Right cardiac atrium (tissue), 5 donors: ENCODE measurements at places on chromosomes 5 and 9. TPM values are rescaled to one million over a fixed set of nuclear protein-coding genes. Genes with fewer than 3 reads are reported as not detected.

- no peak for DNase-seq
Measured at GRCh38 chr5:6000867-6001266, 377.5 kb downstream of the MED10 start.

GRCh38 chr9:84997472-84997871 lies 327.9 kb downstream of the NTRK2 start:
- no peak for DNase-seq

DNA sequence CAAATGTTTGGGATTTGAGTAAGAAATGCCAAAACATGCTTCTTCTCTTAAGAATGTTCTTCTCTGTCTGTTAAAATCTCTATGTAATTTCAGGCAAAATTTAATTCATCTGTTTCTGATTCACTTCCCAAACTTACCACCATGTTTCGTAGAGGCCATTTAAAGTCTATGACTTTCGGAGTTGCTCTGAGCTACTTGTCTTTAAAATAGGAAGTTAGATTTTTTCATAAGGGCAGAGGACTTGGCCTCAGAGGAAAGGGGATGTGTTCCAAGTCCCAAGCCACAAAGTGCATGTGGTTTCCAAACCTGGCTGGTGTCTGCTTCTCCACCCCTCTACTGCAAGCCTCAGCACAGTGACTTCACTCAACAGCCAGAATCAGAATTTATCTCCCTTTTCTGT lies 111.3 kb upstream of the ADRA1B start:
- peak; percentile 41 for DNase-seq

DNA sequence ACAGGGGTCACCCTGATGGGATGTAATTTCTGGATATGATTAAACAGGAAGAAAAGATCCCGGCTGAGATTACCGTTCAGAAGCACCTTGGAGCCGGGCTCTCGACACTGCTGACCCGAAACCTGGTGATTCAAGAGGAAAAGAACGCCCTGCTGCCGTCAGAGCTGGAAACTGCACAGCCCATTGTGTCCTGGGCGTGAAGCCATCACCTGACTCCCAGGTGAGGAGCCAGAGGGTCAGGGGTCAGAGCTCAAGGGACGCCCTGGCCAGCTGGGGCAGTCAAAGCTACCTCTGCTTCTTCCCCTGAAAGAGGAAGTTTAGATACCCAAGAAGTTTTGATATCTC lies 17.8 kb upstream of the SLC12A7 start:
- DNase-seq, result no peak

MYMK gene
- not detected for polyA plus RNA-seq

GRCh38 chr9:83238871-83239640 lies 176.1 kb upstream of the RASEF start:
- no peak for DNase-seq

POU5F2 gene
- 0.16 TPM for polyA plus RNA-seq

DNA sequence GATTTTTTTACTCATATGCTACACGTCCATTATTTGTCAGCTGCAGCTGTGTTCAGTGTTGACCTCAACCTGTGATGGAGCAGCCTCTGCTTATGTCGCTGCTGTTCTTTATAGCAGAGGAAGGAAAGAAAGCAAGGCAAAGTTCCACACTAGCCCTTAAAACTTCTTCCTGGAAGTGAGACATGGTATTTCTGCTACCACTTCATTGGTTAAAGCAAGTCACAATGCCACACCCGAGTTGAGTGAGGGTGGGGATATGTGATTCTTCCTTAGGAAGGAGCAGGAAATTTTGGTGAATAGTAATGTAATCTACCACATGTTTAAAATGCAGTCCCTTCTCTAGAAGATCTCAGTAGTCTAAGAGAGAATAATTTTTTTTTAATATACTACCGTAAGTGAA lies 224.8 kb upstream of the DMRT1 start:
- no peak for DNase-seq

GRCh38 chr5:124605541-124605940 lies 140.9 kb downstream of the ZNF608 start:
- DNase-seq, result peak; percentile 58

DNA sequence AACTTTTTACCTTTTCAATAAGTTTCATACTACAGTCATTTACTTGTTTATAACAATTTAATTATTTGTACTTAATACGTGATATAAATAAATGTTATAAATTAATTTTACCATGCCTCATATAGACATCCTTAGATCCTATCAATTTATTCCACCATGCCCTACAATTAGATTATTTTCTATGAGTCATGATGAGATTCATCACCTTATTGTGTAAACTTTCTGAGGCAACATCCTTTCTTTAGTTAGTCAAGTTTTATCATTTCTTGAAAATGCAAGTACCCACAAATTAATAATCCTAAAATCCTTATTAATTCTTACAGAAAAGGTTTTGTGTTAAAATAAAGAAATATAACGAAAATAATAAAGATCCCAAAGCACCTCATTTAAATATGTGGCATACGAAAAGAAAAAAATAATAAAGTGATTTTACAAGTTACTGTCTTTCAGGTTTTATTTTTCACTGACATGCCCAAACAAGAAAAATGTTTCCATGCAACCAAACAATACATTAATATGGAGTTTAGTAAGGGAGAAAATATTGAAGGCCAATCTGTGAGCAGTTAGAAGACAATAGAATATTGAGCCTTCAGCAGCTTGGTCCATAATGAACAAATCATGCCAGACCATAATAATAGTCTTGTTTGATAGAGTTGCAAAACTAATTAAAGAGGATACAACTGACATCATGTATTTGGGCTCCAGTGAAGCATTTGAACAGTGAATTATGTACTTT lies 188.7 kb upstream of the MRPS30 start:
- DNase-seq, result no peak

- DNase-seq, result no peak
Measured at GRCh38 chr5:116668390-116668789, 93.8 kb upstream of the SEMA6A start.

GRCh38 chr9:94901019-94901363 lies 174.5 kb downstream of the AOPEP start:
- DNase-seq, result no peak

- no peak for DNase-seq
Measured at GRCh38 chr5:135905144-135905543, 9.5 kb upstream of the IL9 start.

ADGRD2 gene
- 0.05 TPM for polyA plus RNA-seq

- DNase-seq, result no peak
Measured at GRCh38 chr5:133565993-133566392, 46.3 kb downstream of the FSTL4 start.

DNA sequence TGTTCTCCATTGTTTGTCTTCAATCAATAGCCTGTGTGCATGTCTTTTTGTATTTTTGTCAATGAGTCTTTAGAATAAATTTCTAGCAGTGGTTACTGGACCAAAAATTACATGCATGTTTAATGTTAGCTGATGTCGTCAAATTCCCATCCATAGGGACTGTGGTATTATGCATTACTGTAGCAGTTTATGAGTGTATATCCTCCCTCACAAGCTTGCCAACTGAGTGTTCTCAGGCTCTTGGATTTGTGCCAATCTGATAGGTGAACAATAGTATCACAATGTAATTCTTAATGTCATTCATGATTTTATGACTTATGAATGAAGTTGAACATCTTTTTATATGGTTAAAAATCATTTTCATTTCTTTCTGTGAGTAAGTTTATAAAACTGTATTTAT lies 13.0 kb downstream of the SNX24 start:
- no peak for DNase-seq

S1PR3 gene
- 24.9 TPM for polyA plus RNA-seq

DNA sequence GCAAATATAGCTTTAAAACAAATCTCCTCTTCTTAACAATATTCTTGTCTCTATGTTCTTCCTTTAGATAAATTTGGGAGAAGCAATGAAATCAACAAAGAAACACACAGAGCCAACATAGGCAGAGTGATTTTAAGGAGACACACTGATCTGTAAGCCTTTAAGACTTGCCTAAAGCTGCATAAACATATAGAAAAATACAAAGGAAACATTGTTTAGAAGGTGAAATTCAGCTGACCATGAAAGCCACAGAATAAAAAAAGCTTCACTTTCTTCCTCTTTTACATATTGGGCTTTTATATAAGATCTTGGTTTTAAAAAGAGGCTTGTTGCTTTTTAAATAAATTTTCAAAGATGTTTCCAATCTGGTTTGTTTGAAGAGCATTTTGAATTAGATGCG lies 1277.5 kb downstream of the EFNA5 start:
- no peak for DNase-seq

DNA sequence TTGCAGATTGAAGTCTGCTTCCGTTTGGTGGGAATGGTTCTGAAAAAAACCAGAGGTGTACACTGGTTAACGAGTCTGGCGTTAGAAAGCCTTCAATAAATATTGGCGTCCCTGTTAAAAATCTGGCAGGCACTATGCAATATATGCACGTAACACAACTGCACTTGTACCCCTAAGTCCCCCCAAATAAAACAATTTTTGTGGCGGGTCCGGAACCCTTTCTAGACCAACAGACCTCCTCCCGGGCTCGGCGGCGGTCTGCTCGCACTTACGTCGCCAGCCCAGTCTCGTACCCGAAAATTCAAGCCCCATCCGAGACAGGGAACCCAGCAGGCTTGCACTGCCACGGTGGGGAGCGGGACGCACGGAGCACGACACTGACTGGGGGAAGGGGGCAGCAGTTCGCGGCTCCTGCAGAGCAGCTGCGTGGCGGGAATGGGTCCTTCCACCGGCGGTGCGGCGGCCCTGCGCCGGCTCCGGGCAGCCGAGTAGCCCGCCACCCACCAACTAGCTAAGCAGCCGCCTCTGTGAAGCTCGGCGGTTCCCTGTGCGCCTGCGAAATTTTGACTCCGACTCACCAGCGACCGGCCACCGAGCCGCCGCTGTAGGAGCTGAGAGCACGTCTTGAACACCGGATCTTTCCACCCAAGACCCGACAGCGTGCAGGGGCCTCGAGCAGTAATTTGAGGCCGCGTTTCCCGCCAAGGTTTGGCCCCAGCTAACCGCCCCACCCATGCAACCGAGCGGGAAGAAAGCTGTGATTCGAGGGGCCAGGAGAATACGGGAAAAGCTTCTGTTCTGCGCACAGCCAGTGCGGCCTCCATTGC lies 3.9 kb downstream of the MCIDAS start:
- DNase-seq, result no peak

FAM240B gene
- polyA plus RNA-seq, result not detected

GRCh38 chr9:116074658-116075057 lies 78.9 kb upstream of the PAPPA start:
- DNase-seq, result no peak

- DNase-seq, result no peak
Measured at GRCh38 chr5:169728-170094, 21.6 kb upstream of the LRRC14B start.

GRCh38 chr5:172626031-172626581 lies 15.0 kb upstream of the NEURL1B start:
- no peak for DNase-seq

APBA1 gene
- polyA plus RNA-seq, result 3.5 TPM

ENTR1 gene
- polyA plus RNA-seq, result 13.6 TPM

- DNase-seq, result no peak
Measured at GRCh38 chr5:147939431-147940114, 33.2 kb upstream of the C5orf46 start.

- no peak for DNase-seq
Measured at GRCh38 chr5:134917070-134917815, 12.3 kb downstream of the PCBD2 start.

GRCh38 chr5:82058710-82059109 lies 86.9 kb downstream of the ATG10 start:
- DNase-seq, result no peak

- DNase-seq, result no peak
Measured at GRCh38 chr5:33430983-33431382, 9.8 kb upstream of the TARS1 start.

DNA sequence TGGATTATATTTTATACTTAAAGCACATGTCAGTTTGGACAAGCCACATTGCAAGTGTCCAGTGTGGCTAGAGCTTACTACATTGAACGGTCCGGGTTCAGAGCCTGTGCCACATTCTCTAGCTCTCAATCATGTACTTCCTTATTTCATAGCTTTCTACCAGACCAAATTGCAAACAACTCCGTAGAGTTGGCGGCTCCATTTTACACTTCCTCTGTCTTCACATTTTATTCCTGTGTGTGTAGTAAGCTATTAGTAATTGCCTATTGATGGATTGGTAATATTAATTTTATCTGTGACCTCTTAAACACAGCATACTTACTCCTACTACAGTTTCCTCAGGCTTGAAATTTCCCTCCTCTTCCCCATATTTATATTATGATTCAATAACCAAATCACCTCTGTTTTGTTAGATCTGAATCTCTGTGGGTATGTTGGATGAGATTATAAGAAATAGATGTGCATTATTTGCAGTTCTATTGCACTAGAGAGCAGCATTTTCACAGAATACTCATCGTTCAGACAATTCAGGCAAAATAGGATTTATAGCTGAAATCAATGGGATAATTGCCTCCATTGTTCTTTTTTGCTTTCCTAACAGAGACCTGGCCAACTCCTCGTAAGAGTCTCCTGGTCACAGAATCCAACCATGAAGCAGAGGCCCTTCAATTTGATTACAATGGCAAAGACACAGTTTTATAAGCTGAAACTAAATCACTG lies 29.0 kb upstream of the C9orf72 start:
- DNase-seq, result no peak

DNA sequence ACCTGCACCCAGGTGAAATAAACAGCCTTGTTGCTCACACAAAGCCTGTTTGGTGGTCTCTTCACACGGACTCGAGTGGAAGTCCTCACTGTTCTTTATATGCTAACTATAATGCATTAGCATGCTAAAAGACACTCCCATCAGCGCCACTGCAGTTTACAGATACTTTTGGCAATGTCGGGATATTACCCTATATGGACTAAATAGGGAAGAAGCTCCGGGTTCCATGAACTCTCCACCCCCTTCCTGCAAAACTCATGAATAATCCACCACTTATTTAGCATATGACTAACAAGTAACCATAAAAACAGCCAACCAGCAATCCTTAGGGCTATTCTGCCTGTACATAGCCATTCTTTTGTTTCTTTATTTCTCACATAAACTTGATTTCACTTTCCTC lies 426.2 kb upstream of the PTPRD start:
- no peak for DNase-seq

DNA sequence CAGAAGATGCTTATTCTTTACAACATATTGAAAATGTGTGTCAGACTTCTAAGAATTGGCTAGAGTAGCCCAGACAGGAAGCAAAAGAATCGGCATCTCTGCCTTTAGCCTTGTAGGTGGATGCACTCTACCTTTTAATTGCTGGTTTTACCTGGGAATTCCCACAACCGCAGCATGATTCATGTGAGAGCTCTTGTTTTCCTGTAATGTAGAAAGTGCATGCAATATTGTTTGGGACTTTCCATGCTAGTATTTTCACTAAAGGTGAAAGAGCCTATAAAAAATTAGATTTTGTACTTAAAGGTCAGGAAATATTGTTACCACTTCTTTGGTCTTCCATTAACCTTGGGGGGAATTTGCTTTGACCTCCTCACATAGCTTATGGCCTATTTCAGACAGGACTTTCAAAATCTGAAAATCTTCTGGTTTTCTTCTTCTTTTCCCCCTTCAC lies 89.8 kb downstream of the NTRK2 start:
- DNase-seq, result no peak

DNA sequence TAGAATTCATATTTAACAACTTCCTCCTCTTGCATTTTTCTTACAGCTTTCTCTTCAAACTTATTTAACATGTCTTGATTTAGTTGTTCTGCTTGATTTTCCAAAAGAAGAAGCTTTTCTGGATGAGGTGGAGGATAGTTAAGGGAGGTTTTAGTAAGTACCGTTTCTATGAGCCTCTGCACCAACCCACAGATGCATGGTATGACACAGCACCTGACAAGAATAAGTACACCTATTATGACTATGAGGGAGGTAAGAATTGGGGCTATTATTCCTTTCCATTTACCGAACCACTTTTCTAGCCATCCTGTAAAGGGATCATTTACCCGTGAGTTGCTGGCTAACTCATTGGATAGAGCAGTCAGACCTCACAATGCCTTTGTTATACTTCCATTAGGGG lies 2.5 kb upstream of the HMGCS1 start:
- DNase-seq, result no peak

- no peak for DNase-seq
Measured at GRCh38 chr9:77793849-77794248, 145.7 kb upstream of the GNA14 start.
